ENCODE measurements at places on chromosomes 3 and 15.
A peak's percentile ranks its signal among the peaks of the same experiment; 100 is the strongest.

- no peak for DNase-seq
Observed at GRCh38 chr3:86794361-86795065, 196.4 kb downstream of the VGLL3 start.

- no peak for DNase-seq
Observed at GRCh38 chr3:71360764-71361163, 222.8 kb downstream of the FOXP1 start.

DNA sequence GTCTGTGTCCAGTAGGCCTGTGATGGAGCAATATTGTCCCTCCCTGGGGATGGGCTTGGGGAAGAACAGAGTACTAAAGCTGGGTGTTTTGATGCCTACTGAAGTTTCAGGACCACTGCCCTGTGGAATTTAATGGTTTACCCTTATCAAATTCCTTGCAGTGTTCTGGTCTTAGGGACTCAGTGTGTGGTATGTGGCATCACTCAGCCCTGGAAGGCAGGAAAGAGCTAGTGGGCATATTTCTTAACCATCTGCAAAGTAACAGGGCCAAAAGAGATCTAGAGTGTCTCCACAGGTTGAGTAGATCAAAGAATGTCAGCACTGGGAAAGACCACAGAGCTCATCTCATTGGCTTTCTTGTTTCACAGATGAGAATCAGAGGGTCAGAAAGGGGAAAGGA is 11.8 kb upstream of the SCN10A start:
- DNase-seq, result no peak

- DNase-seq, result no peak
Observed at GRCh38 chr3:63661242-63661641, 8.8 kb downstream of the SNTN start.

- DNase-seq, result no peak
Observed at GRCh38 chr3:159668990-159669476, 319.6 kb upstream of the IL12A start.

- DNase-seq, result no peak
Observed at GRCh38 chr15:78129077-78129750, 2.0 kb downstream of the CIB2 start.

GRCh38 chr3:31129241-31129640 is 234.8 kb upstream of the GADL1 start:
- no peak for DNase-seq

DNA sequence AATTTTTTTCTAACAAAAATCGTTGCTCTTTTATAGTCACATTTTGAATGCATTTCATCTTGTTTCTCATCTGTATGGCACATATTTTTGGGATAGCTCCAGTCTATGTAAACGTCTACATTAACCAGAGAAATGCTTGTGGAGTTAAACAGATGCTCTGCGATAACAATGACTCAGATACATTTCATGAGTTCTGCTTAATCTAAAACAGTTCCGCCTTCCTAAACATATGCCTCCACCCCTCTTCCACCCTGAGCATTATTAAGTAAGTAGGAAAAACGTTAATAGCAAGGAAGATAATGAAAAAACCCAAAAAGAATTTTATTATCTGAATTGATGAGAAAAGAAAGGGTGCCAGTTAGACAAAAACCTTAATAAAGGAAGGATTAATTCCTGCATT is 396.1 kb downstream of the TUSC7 start:
- no peak for DNase-seq

GRCh38 chr15:89293012-89293411 is 41.6 kb downstream of the POLG start:
- DNase-seq, result no peak

DNA sequence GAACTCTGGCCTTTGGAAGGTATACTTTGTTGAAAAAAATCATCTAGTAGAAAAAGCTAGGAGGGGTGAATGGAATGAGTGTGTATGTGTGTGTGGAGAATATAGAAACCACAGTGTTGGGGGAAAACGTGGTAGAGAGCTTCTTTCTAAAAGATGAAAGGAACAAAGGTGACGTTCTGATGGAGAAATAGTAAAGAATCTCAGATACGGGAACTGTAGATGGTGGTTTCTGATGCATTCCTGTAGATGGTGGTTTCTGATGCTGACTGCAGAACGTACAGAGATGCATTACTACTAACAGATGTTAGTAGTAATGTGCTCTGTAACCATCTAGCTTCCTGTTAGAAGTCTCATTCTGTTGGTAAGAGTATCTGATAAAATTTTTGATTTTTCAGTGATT is 60.2 kb downstream of the VPS8 start:
- DNase-seq, result no peak

DNA sequence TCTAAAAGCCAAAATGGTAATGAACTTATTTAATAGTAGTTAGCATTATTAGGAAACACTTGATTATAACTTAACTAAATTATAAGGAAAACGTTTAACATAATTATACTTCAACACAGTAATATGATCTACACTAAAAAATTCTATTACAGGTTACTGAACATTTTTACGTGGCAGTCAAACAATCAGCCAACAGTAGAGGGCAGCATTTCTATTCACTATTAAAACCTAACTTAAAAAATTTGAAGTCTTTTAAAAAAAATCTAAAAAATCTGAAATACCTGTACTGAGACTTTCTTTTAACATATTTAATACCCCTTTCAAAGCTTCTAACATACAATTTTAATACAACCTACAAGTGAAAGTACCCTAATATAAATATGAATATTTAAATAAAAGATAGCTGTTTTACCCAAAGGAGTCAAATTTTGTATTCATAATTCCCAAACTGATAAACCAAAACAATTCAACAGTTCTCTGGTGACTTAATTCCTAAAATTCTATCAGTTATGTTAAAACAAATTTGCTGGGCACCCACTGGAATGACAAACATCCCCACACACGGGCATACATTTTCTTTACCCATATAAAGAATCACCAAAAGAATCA is 41.5 kb downstream of the DLG1 start:
- no peak for DNase-seq

- DNase-seq, result no peak
Observed at GRCh38 chr3:122088531-122088930, 33.4 kb downstream of the CD86 start.

DNA sequence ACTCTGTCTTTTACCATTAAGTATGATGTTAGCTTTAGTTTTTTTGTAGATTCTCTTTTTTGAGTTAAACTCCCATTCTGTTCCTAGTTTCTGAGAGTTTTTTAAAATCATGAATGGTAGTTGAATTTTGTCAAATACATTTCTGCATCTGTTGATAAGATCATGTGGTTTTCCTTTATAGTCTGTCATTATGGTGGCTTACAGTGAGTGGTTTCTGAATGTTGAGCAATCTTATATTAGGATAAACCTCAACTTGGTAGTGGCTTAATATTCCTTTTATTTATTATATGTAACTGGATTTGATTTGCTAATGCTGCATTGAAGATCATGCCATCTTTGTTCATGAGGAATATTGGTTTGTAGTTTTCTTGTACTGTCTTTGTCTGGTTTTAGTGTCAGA is 34.8 kb downstream of the NEO1 start:
- DNase-seq, result no peak

DNA sequence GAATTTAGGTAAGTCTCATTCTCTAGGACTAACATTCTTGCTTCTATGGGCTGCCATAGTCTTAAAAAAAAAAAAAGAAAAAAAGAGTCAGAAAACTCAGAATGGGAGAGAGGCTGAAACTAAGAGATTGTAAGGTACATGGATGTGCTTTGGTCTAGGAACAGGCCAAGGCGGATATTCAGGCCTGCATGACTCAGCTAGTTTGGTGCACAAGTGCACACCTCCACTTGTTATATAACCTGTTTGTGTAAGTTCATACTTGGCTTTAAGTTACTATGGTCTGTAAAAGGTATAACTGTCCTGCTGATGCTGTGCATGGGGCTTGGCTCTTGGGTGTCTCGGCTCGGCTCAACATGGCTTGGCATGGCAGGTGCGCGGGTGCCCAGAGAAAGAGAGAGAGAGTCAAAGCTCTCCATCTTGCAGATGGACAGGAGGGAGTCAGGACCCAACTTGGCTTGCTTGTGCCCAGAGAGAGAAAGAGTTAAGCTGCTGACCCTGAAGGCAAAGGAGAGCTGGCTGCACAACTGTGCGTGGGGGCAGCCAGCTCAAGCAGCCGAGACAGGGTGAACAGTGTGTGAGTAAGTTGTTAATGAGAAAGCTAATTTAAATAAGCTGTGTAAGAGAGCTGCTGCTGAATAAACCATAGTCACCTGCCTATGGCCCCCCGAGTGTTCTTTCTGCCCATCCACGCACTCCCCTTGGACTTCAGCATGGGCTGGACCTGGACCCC is 31.4 kb upstream of the CHRNB4 start:
- DNase-seq, result no peak

DNA sequence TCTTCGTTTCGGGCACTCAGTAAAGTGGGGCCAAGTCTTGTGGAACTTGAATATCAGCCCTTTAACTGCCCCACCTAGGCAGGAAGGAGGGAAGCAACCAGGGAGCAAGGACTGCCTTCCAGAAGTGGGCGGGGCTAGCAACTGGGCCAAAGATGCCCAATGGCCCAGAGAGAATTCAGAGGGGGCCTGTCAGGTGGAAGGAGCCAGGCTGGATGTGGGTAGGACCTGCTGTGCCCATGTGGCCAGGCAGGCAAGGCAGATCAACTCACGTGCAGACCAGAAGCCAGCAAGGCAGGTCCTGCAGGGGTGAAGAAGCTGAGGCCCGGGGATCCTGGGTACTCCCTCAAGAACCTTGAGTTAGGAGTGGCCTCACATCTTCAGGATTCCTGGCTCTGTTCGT is 5.5 kb downstream of the MAP6D1 start:
- no peak for DNase-seq

DNA sequence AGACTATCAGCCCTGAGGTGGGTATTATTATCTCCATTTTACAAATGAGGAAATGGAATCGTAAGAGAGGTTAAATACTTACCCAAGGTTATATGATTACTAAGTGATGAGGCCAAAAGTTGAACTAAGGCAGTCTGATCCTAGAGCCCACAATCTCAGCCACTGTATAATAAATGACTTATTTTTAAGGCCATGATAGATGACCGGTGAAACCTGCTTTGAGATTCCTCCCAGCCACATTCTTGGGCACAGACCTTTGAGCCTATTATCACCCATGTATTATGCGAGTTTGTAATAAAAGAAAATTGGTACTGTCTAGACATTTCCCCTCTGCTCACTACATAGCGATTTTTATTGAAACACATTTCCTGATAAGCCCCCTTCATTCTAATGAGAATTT is 37.4 kb downstream of the POLQ start:
- no peak for DNase-seq

GRCh38 chr3:100753846-100754245 is 44.6 kb downstream of the TFG start:
- DNase-seq, result no peak

GRCh38 chr3:153249906-153250305 is 87.9 kb downstream of the RAP2B start:
- no peak for DNase-seq

DNA sequence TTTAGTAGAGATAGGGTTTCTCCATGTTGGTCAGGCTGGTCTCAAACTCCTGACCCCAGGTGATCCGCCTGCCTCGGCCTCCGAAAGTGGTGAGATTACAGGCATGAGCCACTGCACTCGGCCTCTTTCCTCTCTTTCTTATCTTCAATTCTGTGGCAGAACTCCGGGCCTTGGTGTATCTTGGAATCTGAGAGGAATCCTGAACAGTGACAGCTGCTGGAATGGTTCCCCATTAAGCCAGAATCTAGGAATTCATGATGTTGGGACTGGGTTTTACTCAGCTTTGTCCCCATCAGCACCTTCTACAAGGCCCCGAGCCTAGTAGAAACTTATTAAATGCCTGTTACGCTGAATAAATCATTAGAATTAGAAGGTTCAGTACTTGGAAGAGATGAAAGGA is 81.4 kb downstream of the GPR156 start:
- no peak for DNase-seq

- no peak for DNase-seq
Observed at GRCh38 chr15:58434334-58434875, 2.6 kb downstream of the LIPC start.

DNA sequence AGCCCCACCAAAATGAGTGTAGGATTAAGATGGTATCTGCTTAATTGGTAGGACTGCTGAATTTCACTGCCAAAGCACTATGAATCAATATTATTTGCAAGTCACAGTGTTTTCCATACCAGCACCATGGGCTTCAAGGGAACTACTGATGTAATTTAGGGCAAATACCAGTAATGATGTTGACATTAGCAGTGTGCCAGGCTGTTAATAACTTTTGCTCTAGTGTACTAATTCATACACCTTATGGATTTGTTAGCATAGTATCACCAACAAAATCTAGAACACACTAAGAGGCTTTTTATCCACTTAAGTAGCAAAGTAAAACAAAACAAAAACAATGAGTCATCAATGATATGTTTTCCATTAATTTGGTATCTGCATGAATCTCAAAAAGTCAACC is 888.2 kb downstream of the CADM2 start:
- DNase-seq, result no peak

GRCh38 chr3:120623727-120624093 is 27.6 kb downstream of the NDUFB4 start:
- no peak for DNase-seq

DNA sequence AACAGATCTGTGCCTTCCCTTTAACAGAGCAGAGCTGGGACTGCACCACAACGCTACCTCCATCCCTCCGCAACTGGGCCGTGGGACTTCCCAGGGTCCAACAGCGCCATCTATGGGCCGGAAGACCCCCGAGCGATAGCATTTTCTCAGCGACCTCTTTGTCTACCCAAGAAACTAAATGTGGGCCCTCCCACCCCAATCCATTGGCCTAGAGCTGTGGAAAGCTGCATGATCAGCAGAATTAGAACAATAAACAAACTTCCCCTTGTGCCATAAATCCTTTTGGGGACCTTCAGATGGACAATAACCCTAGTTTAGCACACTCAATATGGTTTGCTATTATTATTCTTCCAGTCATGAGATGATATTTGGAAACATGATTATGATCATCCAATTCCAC is 74.8 kb upstream of the NTRK3 start:
- DNase-seq, result no peak

DNA sequence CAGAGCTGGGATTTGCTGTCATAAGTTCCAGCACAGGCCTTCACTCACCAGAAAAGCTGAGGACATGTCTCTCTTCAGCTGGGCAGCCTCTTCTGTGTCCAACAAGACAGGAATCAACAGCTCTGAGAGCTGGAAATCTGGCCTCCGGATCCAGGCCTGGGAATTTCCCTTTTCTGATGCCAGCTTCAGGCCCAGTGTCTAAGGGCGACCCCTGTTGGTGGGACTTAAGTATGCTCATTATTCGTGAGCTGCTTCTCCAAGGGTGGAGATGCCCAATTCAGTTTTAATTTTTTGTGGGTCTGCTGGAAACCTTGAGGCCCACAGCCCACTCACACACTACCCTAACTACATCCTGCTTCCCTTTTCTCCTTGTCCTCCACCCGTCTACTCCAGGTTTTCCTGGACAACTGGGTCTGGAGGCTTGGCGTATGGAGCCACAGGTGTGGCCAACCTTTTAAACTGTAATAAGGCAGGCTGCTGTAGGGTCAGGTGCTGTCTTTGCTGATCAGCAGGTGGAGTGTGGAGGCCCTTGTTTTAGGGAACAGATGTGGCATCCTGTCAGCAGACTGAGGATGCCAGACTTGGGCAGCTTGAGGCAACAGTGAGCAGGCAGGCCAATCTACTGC is 2.6 kb upstream of the CEMIP start:
- DNase-seq, result no peak

GRCh38 chr3:2915826-2916225 is 194.3 kb downstream of the IL5RA start:
- DNase-seq, result no peak

- no peak for DNase-seq
Observed at GRCh38 chr15:70187331-70187730, 89.6 kb upstream of the TLE3 start.

- DNase-seq, result no peak
Observed at GRCh38 chr15:43920254-43920600, 93.4 kb downstream of the WDR76 start.

- DNase-seq, result peak; percentile 82
Observed at GRCh38 chr15:25860885-25861866, 2.0 kb downstream of the ATP10A start.

GRCh38 chr15:78751602-78751979 is 59.7 kb downstream of the ADAMTS7 start:
- no peak for DNase-seq

Data from coronary artery (tissue), 2 donors.